Umbilical cord (tissue), 2 donors: ENCODE measurements at places on chromosomes 16 and 17. TPM values are rescaled to one million over a fixed set of nuclear protein-coding genes. Genes with fewer than 3 reads are reported as not detected.
A peak's percentile ranks its signal among the peaks of the same experiment; 100 is the strongest.

- DNase-seq = no peak
These were observed 43.6 kb downstream of the NUP93 start for GRCh38 chr16:56773532-56773931.

DNA sequence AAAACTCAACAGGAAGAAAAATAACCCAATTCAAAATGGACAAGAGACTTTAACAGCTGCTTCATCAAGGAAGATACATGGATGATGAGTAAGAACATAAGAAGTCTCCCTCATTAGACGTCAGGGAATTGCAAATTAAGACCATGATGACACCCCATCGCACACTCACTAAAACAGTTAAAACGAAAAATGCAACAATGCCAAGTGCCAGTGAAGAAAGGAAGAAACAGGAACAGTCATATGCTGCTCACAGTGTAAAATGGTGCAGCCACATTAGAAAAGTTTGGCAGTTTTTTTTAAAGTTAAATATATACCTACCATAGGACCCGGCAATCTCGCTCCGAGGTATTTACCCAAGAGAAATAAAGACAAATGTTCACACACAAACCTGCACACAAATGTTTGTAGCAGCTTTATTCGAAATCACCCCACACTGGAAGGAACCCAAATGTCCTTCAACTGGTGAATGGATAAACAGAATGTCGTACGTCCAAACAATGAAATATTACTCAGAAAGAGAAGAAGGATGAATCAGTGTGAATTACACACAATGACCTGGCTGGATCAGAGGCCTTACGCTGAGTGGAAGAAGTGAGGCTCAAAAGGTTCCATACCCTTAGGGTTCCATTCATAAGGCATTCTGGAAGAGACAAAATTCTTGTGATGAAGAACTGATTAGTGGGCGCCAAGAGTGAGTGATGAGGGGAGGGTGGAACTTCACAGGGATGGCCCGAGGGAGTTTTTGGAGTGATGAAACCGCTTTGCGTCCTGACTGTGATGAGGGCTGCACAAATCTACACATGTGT is 110.3 kb downstream of the C16orf95 start:
- DNase-seq = peak; percentile 27

Gene CD19
- total RNA-seq = 4.8 TPM

- DNase-seq = no peak
These were observed 551 bp downstream of the WDR81 start for GRCh38 chr17:1724869-1725641.

Gene KLHL10
- 1.7 TPM for total RNA-seq

DNA sequence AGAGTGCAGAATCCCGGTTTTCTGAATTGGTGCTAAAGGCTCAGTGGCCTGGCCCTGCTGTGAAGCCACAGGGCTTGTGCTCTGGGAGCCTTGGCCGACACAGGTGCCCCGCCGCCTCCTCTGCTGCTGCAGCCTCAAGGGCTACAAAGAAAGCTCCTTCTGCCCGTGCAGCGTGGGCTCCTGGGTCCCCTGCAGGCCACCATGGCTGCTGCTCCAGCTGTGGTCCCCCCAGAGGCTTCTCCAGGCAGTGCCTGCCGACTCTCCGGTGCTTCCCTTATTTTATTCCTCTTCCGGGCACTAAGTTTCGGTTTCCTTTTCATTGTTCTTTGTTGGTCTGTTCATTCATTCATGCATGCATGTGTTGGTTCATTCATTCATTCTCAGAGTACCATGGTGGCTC is 53.1 kb downstream of the CMIP start:
- DNase-seq = no peak

Gene EFCAB13
- 41.2 TPM for total RNA-seq

Gene KCNJ12
- 3.6 TPM for total RNA-seq

GRCh38 chr17:16304830-16305229 is 48.4 kb downstream of the CENPV start:
- no peak for DNase-seq

DNA sequence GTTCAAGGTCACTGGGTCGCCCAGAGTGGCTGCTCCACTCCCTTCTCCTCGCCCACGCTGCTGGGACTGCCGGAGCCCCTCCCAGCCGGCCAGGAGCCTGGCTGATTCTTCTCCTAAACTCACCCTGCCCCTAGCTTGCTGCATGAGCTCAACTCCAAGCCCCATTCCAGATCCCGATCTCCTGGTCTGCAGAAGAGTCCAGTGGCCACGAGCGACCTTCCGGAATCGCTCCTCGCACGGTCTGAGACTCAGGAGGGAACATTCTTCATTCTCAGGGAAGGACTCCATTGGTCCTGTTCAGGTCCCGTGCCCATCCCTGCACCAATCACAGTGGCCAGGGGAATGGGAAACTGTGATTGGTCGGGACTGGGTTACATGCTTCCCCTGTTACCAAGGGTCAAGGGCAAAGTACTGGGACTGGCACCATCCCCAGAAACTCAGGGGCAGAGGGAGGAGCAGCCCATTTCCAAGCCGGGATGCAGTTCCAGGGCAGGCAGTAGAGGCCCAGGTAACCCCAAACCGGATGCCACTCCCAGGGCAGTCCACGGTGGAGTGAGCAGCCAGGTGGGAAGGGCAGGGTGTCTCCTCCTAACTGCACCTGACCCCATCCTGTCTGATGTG is 24.5 kb upstream of the CIBAR2 start:
- DNase-seq = peak; percentile 52

Gene CDH3
- 38.5 TPM for total RNA-seq

Gene CD300LB
- 0.24 TPM for total RNA-seq

GRCh38 chr16:11059588-11059987 is 115.2 kb downstream of the CLEC16A start:
- no peak for DNase-seq

DNA sequence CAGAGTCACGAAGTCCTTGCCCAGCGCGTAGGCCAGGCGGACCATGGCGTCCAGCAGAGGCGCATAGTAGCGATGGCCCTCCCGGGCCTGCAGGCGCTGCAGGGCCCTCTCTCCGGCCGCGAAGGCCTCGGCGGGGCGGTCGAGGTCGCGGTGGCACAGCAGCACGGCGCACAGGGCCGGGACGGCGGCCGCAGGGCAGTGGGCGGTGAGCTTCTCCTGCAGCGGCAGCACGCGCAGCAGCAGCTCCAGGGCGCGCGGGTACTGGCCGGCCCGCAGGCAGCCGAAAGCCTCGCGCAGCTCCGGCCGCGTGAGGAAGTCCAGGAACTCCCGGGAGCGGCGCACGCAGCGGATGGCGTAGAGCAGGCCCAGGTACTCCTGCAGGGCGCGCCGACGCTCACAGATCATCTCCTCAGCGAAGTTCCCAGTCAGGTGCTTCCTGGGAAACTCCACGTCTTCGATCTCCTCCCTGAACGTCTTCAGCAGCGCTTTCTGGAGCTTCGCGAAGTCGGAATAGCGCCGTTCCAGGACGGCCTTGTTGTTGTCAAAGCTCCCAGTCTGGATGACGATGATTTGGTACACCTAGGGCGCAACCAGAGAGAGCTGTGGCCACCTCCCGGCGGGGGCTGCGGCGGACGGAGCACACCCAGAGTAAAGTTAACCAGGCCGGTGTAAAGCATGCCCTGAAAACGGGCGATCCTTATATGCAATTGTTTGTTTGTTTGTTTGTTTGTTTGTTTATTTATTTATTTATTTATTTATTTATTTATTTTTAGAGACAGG is 7.4 kb downstream of the SNX20 start:
- DNase-seq = no peak

DNA sequence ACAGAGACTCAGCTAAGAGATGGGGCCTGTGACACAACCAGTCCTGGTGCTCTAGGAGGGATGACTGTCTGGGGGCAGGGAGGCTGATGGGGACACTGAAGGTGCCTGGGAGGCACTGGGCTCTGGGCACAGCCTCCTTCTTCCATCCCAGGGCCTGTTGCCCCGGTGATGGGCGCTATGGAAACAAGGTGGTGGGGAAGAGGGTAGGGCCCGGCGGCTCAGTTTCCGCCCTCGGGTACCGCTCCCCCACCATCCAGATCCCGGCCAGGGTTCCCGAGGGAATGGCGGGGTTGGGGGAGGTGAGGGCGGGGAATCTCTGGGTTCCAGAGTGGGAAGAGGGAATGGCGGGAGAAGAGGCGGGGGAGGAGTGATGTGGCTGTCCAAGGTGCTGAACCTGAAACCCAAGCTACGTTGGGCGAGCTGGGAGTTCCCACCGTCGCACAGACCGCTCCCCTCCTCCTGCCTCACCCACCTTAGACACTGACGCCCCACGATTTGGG is 981 bp downstream of the KCNH4 start:
- peak; percentile 56 for DNase-seq

Gene ASB16
- not detected for total RNA-seq

DNA sequence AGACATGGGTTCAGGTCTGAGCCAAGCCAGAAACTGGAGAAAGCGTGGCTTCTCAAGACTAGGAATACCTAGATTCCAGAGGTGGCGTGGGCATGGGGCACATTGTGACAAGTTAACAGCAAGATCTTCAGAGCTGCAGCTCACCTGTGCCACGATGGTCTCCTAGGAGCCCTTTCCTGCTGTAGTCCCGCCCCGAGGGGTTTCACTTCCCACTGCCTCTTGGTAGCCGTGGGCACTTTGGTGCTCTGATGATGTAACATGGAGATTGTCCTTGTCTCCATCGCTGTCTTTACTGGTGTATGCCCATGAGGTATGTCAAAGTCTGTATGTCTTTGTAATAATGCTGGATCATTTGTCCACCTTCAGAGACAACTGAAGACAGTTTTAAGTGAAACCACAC is 89.7 kb downstream of the WWOX start:
- DNase-seq = no peak

DNA sequence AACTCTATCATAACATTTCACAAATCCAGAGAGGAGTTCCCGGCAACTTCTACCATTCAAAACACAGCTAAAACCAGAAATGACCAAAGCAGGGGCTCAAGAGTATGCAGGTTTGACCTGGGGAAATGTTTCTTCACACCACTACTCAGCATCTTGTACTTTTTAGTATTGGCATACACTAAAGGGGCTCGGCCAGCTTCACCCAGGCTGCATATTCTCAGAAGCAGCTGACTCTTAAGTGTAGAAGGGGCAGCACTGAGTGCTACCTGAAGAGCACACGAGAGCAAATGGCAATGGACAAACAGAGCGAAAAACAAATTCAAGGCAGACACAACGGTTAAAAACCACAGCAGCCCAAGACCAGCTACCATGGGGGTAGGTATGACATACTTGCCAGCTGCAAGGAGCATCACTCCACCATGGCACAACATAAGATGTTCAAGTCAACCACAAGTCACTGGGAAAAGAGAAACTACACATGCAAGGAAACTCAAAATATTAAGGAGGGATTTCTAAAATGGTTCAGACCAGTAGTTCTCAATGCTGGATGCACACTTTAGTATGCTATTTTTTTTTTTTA is 34.4 kb downstream of the N4BP1 start:
- no peak for DNase-seq

- DNase-seq = no peak
These were observed 34.1 kb downstream of the CMC2 start for GRCh38 chr16:80972611-80973010.

DNA sequence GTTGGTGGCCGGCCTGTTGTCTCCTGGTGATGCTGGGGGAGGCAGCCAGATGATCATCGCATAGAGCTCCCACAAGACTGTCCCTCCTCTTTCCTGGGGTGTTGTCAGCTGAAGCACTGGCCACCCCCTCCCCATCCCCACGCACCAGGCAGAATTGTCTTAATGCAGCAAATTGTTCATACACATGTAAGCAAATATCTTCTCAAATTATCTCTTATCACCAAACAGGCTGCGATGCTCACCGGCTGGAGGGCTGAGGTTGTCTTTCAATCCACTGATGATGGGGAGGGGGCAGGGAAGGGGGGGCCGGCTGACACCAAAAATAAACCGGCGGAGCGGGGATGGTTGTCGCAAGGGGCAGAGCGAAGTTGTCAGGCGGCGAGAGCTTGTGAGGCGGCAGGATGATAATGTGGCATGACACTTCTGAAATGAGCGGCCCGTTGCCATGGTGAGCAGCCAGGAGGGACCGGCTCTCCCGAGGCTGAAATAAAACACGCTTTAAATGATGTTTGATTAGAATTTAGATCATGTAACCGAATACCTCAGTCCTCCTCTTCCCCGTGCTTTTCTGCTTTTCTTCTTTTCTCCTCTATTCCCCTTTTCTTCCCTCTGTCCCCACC is 59.8 kb downstream of the MRM1 start:
- no peak for DNase-seq
